ENCODE measurements at places on chromosomes 4 and X.

DNA sequence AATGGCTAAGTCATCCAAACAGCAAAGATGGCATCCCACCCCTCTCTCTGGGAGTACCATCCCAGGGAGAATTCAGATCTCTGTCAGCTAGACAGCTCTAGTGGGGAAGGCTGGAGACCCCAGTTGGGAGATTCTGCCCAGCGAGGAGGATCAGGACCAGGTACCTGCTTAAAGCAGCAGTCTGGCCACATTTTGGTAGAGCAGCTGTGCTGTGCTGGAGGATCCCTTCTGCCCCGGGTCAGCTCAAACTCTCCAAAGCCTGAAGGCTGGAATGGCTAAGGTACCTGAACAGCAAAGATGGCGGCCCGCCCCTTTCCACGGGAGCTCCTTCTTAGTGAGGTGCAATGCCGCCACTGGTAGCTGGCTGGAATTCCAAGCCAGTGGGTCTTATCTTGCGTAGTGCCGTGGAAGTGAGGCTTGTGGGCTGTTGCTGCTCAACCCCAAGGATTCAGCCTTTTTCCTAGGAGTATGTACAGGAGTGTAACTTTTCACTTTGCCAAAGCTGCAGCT, 40.1 kb downstream of the SATL1 start:
- DNase-seq: no peak

- no peak for DNase-seq
Measured at GRCh38 chr4:142449771-142450373, 396.2 kb downstream of the INPP4B start.

DNA sequence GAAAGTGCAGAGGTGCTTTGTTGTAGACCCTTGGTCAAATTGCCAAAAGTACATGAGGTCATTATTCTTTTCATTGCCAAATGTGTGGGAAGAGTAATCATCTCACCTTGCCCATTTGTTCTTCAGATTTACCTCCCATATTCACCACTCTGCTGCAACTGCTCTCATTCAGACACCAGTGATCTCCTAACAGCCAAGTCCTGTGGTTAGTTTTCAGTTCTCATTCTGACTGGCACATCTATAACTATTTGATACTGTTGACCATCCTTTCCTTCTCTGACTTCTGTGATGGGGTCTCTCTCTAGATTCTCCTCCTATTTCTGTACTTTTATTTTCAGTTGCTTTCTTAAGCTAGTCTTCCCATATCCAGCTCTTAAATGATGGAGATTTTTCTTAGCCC, 39.8 kb downstream of the GRIA3 start:
- no peak for DNase-seq

- no peak for DNase-seq
Measured at GRCh38 chrX:96440941-96441340, 243.7 kb upstream of the DIAPH2 start.

DNA sequence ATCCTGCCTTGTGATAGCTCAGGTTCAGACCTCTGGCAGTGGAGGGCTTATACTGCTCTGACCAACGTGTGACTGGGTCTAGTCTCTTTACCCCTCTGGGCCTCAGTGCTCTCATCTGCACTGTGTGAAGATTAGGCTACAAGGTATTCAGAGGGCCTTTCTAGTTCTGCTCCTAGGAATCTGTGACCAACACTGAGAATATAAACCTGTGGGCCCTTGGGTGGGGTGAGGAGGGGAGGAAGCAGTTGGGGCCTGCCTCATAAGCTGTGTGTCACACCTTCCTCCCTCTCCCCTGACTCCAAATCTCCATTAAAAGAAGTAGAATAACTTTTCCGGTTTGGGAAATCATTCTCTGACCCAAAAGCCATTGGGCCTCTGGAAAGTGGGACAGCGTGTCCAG, 66.3 kb upstream of the MSN start:
- DNase-seq: no peak

- DNase-seq: peak; percentile 31
Measured at GRCh38 chrX:47751670-47752069, 85.0 kb upstream of the ZNF81 start.

DNA sequence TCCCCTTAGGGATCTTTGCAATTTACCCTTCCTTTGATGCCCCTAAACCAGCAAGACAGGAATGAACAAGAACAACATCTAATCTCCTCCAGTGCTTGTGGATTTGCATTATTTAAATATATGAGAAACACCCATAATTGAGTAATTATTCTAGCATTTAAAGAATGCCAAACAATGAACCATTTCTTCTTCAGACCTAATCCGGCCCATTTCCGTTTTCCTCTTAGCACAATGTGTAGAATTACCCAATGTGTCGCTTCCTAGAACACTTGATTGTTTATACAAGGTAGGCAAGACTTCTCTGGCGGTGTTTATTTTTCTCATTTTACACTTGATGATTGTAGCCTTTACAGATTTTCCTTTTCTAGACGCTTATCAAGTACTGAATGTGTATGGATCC, 43.5 kb downstream of the CLDN34 start:
- no peak for DNase-seq

- no peak for DNase-seq
Measured at GRCh38 chr4:163833669-163834068, 339.2 kb downstream of the TMA16 start.

DNA sequence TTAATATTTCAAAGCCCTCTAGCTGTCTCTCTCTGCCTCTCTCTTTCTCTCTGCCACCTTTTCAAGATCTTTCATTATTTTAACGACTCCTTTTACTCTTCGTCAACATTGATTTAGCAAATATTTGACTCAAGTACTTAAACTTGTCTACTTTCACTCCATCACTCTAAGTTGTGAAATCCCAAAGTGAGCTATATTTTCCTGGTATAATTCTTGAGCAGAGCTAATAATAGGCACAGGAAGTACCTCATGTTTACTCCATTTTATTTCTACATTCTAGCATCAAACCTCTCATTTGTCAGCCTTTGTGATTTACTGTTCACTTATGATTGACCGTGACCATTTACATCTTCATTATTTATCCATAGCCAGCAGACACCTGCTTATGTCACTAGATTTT, 482.5 kb downstream of the RPA4 start:
- no peak for DNase-seq

GRCh38 chr4:139599076-139599475, 43.1 kb upstream of the SETD7 start:
- DNase-seq: no peak

Measured in activated CD4-positive, alpha-beta T cell treated with anti-CD3 and anti-CD28 coated beads, Interleukin-2, Interleukin-4, amounts not matched to agents 100 ng/mL and 50 ng/mL, durations not matched to agents 16 hours and 8 hours (primary cell).